ENCODE measurements at places on chromosomes 12 and 14. TPM values are rescaled to one million over a fixed set of nuclear protein-coding genes. Genes with fewer than 3 reads are reported as not detected.

DNA sequence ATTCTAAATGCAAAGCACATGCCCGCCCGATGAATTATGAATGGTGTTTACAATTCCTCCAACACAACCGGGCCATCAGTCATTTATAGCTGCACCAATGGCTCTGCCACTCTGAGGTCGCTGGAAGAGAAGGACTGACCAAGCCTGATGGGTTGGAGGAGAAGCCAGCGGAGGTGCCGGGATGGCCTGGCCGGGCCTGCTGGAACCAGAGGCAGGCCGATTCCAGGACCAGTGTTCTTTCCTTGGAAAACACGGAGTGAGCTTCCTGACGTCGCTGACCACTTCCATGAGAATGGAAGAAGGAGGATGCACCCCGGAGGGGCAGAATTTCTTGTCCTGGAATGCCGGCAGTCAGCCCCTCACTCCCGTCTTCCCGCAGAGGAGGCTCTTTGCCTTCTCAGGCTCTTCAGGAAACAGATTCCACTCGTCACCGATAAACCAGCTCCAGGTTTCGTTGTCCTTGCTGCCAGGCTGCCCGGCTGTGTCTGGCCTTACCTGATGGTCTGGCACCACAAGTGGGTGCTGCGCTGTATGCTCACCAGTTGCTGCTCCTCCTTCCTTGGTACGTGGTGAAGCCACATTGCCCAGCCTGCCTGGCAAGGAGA is 358.5 kb upstream of the SFSWAP start:
- peaks cover 43% of the 10 kb centered on the region for H3K4me1 ChIP-seq
- no peak overlapping the region for H3K27ac ChIP-seq
- no peak overlapping the region for H3K4me3 ChIP-seq
- H3K36me3 ChIP-seq: no peaks in the 10 kb centered on the region
- no peak for DNase-seq

GRCh38 chr12:49615725-49616124 is 7.6 kb upstream of the PRPF40B start:
- no peak overlapping the region for H3K4me3 ChIP-seq
- no peak overlapping the region for H3K27ac ChIP-seq
- peaks cover 5% of the 10 kb centered on the region for H3K36me3 ChIP-seq

- peak overlapping the region; percentile 81 for H3K27ac ChIP-seq
- peak overlapping the region; percentile 63 for H3K4me3 ChIP-seq
- no peak for DNase-seq
Observed at GRCh38 chr12:2960996-2961616, 1.9 kb downstream of the TEAD4 start.

GRCh38 chr14:93544212-93544611 is 113.5 kb downstream of the UNC79 start:
- H3K4me1 ChIP-seq: peaks cover 5% of the 10 kb centered on the region
- H3K27me3 ChIP-seq: peaks cover 12% of the 10 kb centered on the region
- DNase-seq: no peak
- no peak overlapping the region for H3K4me3 ChIP-seq
- no peak overlapping the region for H3K27ac ChIP-seq
- no peaks in the 10 kb centered on the region for H3K36me3 ChIP-seq

DNA sequence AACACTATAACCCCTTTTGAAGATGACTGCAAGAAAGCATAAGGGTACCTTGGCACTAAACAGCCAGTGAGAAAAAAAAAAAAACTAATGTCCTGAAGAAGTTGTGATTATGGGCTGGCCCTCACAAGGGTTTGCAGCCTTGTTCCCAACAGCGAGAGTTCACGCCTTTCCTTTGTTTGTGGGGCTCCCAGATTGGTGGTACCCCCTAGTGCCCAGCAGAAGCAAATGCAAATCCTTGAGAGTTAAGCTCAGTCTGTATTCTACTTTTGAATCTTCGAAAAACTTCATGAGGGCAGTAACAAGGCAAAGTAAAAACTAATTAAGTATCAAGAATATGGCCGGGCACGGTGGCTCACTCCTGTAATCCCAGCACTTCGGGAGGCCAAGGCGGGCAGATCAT is 238.9 kb upstream of the LMO3 start:
- no peaks in the 10 kb centered on the region for H3K36me3 ChIP-seq
- no peak for DNase-seq
- H3K27me3 ChIP-seq: peaks cover 4% of the 10 kb centered on the region
- no peaks in the 10 kb centered on the region for H3K4me1 ChIP-seq
- H3K4me3 ChIP-seq: no peak overlapping the region
- H3K27ac ChIP-seq: no peak overlapping the region

- no peaks in the 10 kb centered on the region for H3K36me3 ChIP-seq
- H3K27me3 ChIP-seq: no peaks in the 10 kb centered on the region
- H3K4me3 ChIP-seq: no peak overlapping the region
- no peak overlapping the region for H3K27ac ChIP-seq
Observed at GRCh38 chr12:59500335-59500734, 95.5 kb upstream of the SLC16A7 start.

DNA sequence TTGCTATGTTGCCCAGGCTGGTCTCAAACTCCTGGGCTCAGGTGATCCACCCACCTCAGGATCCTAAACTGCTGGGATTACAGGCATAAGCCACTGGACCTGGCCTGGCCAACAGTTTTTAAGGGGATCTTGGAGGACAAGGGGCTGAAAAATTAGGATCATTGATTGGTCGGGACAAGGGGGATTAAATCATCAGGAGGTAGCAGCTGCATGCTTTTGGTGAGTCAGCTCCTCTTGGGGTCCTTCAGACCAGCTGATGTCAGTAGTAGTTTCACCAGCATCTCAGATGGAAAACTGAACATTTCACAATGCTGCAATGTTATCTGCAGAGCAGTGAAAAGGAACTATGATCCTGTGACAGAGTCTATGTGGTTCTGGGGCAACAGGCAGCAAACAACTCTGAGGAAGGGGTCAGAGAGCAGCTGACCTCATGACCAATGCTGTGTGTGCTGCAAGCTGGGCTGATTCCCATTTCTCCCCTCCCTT is 6.3 kb downstream of the LRRC74A start:
- H3K4me1 ChIP-seq: peaks cover 8% of the 10 kb centered on the region
- H3K4me3 ChIP-seq: no peak overlapping the region
- DNase-seq: no peak

- H3K27me3 ChIP-seq: peaks cover 12% of the 10 kb centered on the region
- DNase-seq: no peak
- peaks cover 14% of the 10 kb centered on the region for H3K4me1 ChIP-seq
Observed at GRCh38 chr14:79016828-79017505, 846.8 kb downstream of the NRXN3 start.

Gene MYO1A
- total RNA-seq: 0.59 TPM

Gene TRHDE
- total RNA-seq: 1.4 TPM

Gene KRT79
- total RNA-seq: not detected

Gene NID2
- 120 TPM for total RNA-seq
